ENCODE measurements at places on chromosomes 13 and 19.
A peak's percentile ranks its signal among the peaks of the same experiment; 100 is the strongest.

- no peak for DNase-seq
Observed at GRCh38 chr19:51777570-51778462, 16.8 kb downstream of the FPR2 start.

GRCh38 chr19:15463861-15464371 is 428 bp downstream of the RASAL3 start:
- peak; percentile 74 for DNase-seq

DNA sequence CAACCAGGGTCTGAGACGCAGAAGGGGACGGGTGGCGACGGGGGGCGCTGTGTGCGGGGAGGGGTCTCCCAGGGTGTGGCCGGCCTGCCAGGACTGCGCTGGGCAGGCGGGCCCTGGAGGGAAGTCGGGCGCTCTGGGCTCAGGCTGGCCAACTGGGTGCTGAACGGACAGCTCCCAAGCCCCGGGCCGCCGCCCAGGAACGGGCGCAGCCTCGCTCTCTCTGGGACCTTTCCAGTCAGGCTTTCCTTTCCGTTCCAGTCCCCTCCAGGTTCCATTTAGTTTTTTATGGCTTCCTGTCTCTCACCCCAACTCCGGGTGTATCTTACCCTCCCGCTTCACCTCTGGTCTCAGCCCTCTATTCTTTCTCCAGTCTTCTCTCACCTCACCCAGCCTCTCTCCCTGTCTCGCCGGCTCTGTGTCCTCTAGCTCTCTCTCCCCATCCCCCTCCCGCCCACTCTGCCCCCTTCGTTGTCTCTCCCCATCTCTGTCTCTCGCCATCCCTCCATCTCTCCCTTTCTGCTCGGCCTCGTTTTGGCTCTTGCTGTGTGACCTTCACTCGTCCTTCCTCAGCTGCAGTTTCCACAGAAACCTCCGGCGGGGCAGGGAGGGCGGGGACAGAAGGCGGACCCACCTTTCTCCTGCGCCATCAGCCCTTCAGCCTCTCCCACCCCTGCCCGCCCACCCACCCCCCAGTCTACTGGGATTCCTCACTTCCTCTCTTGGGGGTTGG is 3.3 kb upstream of the ATP1A3 start:
- no peak for DNase-seq

- no peak for DNase-seq
Observed at GRCh38 chr19:8641908-8642547, 11.6 kb downstream of the NFILZ start.

DNA sequence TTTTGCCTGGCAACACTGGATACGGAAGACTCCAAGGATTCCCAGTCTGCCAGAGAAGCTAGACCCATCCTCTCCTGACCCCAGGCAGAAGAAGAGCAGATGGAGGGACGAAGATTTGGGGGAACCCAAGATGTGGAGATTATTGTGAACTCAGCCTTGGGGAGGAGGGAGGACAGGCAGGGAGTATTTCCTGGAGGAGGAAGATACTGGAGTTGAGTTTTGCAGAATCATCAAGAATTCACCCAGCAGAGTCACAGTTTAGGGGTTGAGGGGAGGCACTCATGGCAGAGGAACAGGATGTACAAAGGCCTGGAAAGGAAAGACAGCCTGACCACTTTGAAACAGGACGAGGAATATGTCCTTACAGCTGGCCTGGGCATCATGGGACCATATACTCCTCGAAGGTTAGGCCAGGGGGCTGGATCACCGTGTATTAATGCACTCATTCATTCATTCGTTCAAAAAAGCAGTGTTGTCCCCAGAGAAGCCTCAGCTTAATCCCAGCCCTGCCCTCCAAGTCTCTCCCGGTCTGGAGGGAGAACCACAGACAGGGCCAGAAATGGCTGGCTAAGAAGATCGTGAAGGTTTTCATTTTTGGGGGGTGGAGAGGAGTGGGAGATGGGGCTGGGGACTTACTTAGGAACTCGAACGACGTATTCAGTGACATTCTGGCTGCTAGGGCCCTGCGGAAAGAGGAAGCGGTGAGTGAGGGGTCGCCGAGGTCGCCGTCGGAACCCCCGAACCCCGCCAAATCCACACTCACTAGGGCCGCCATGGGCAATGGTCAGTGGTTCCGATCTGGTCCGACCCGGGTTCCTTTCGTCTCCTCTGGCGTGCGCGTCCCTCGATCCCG is 517 bp downstream of the GTF2F1 start:
- no peak for DNase-seq

DNA sequence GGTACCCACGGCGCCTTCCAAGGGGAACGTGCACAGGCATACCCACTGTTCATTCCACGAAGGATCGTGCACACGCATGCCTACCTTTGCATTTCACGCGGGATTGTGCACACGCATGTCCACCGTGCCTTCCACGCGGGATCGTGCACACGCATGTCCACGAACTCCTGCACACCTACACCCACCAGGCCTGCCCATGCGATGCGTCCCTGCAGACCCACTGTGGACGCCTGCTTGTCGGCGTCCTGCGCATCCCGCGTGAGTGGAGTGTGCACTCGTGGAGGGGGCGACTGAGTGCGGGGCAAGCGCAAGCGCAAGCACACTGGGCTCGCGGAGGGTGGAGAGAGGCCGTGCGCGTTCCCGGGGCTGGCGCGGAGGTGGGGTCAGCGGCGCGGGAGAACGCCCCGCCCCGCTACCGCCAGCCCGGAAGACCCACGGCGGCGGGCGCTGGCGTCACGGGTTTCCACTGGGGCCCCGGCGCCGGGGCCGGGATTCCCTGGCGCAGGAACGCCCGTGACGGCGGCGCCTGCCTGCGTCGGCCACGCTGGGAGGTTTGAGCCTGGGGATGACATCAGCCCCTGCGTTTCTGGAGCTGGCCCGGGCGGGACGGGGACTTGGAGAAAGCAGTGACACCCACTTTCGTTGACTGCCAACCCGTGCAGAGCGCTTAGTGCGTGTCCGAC is 18.7 kb downstream of the GADD45B start:
- DNase-seq = peak; percentile 67

- no peak for DNase-seq
Observed at GRCh38 chr13:38636761-38637160, 50.1 kb upstream of the FREM2 start.

DNA sequence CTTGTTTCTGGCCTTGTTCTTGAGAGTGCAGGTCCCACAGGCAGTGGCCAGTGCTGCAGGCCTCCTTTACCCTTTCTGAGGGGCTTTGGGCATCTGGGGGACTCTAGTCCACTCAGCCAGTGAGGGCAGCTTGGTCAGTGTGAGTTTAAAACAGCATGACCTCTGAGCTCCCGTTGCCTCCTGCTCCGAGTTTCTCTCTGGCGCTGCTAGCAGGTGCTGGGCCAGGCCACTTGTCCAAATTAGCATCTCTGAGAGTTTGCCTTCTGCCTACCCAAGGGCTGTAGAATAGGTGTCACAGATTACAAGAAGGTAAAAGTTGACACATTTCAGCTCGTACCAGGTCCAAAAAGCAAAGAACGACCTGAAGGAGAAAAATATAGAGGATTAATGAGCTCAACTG is 105.9 kb downstream of the SIPA1L3 start:
- DNase-seq = no peak

GRCh38 chr13:50123862-50124535 is 108.8 kb downstream of the KCNRG start:
- peak; percentile 77 for DNase-seq

Data from T-helper 22 cell (primary cell).